ENCODE measurements at places on chromosomes 3 and 15.

- no peak for DNase-seq
Observed at GRCh38 chr3:156024904-156025533, 95.4 kb upstream of the KCNAB1 start.

DNA sequence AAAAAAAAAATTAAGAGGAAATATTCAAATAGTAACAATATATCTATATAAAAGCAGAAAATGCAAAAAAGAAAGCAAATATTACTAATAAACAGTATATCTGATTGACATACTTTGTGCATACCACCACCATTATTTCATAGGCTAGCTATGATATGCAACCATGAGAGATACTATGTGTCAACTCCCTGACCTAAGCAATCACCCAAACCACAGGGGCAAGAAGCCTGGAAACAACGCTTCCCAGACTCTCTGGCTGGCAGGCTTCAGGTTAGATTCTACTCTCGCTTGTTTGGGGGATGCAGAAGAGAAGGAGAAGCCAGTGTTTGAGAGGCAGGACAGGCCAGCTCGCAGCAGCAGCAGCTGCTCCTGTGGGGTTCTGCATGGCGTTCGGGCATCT, 169.3 kb upstream of the TPM1 start:
- no peak for DNase-seq

DNA sequence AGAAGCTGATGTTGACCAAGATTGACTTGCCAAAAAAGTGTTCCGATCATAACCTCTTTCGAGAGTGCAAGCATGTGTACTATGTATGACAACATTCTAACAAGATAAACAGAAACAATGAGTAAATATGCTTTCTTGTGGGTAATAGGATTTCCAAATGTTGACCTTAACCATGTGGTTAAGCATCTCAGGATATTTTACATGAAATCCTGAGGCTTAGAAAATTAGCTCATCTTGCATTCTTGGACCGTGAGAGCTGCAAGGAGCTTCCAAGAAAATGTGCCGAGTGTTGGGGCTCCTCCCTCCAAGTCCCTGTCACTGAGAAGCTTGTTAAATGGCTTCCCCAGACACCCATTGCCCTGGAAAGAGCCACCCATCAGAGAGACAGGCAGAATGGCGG, 50.1 kb downstream of the C3orf20 start:
- DNase-seq, result no peak

DNA sequence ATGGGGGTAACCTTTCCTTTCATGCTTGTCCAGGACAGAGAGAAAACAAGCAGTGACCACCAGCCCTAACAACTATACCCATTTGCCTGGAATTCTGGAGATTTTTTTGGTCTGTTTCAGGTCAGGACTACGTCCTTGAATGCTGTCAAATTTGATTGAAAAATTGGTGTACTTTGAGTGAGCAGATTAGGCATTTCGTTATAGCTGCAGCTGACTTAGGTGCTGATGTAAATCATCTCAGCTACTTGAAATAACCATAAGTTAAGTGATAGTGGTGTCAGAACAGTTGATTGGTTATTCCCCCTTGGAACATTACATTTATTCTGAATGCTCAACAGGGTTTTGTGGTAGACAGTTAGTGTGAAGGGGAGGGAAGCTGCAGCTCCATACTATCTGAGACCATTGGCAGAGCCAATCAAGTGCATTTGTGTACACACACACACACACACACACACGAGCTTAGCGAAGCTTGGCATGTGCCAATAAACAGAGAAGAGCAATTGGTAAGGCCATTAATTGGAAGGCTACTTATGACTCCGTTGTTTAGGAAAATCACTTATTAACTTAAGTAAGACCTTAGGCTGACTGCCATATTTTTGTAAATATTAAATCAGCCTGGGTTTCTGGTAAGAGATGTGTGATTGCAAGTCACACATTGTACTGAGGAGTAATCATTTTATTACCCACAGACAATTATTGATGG, 447.8 kb downstream of the MFSD1 start:
- no peak for DNase-seq

Measured in WTC11 (cell line).